ENCODE measurements at places on chromosomes 3 and 15. TPM values are rescaled to one million over a fixed set of nuclear protein-coding genes. Genes with fewer than 3 reads are reported as not detected.

DNA sequence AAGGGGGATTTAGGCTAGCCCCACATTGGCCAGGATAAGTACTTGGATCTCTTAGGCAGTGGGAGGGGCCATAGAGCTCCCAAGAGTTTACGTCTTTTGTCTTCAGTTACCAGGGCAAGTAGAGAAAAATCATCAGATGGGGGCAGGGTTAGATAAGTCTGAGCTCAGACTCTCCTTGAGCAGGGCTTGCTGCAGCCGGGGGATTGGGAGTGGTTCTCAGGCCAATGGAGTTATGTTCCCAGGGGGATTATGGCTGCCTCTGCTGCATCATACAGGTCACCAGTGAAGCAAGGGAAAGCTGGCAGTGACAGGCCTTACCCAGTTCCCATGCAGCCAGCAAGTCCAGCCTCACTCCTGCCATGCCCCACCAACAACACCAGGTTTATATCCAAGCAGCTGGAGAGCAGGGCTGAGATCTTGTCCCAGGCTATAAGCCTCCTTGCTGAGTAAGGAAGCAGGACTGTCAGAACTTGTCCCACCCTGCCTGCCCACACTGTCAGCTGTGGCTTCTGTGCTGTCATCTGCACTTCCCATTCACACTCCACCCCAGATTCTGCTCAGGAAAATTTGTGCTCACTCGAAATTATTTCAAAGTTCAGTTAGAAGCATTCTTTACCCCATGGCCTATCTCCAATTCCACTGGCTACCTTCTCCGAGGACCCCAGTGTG lies 215.3 kb downstream of the FAM43A start:
- peaks cover 59% of the 10 kb centered on the region for H3K27me3 ChIP-seq
- no peaks in the 10 kb centered on the region for H3K4me1 ChIP-seq
- no peak overlapping the region for H3K4me3 ChIP-seq
- no peak for DNase-seq

- H3K36me3 ChIP-seq: peaks cover 14% of the 10 kb centered on the region
- no peak for DNase-seq
- no peaks in the 10 kb centered on the region for H3K27me3 ChIP-seq
- peaks cover 45% of the 10 kb centered on the region for H3K4me1 ChIP-seq
- H3K27ac ChIP-seq: no peak overlapping the region
These were observed 1.7 kb downstream of the IP6K2 start for GRCh38 chr3:48715174-48715800.

DNA sequence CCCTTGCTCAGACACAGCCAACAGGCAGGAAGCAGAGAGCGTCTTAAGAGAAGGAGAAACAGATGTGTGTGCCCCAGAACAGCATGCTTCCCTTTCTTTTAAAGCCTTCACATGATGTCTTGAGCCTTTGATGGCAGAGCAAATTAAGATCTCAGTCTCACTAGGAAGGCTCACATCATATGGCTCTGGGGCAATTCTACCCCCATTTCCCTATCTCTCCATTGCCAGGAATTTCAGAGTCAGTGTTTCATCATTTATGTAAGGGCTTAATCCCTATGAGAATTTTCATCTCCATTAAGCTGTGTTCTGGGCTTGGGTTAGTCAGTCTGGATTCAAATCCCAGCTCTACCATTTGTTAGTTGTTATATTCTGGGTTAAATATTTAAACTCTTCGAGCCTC lies 41.4 kb upstream of the GLCE start:
- no peaks in the 10 kb centered on the region for H3K36me3 ChIP-seq
- H3K4me3 ChIP-seq: no peak overlapping the region
- H3K27ac ChIP-seq: no peak overlapping the region
- H3K4me1 ChIP-seq: no peaks in the 10 kb centered on the region
- DNase-seq: no peak
- peaks cover 12% of the 10 kb centered on the region for H3K27me3 ChIP-seq

GRCh38 chr3:105094588-105094987 lies 272.1 kb upstream of the ALCAM start:
- no peak overlapping the region for H3K4me3 ChIP-seq
- no peak for DNase-seq
- no peaks in the 10 kb centered on the region for H3K27me3 ChIP-seq
- H3K36me3 ChIP-seq: no peaks in the 10 kb centered on the region
- H3K4me1 ChIP-seq: no peaks in the 10 kb centered on the region

DNA sequence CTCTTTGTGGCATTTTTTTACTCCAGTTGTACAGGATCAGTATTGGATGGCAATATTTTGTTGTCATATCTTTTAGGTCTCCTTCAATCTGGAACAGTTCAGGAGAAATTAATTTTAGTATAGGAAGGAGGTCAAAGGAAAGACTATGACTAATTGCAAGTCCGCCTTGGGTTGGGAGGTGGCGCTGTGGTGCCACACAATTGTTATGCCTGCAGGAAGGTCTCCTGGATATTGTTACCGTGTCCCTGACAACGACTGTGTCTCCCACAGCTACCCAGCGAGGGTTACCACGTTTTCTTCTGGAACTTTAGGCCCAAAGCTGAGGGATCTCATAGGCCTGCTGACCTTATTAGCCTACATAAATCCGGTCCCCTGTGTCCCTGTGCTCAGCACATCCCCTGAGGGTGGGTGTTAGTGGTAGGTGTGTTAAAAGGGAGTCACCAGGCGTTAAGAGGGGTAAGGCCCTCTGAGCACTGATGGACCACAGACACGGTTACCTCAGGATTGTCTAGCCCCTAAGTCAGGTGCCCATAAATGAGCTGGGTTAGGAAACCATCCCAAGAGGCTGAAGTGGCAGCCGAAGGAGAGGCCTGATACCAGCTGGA lies 31.5 kb downstream of the KCNAB1 start:
- H3K4me1 ChIP-seq: peaks cover 3% of the 10 kb centered on the region
- H3K4me3 ChIP-seq: no peak overlapping the region
- H3K27me3 ChIP-seq: no peaks in the 10 kb centered on the region

DNA sequence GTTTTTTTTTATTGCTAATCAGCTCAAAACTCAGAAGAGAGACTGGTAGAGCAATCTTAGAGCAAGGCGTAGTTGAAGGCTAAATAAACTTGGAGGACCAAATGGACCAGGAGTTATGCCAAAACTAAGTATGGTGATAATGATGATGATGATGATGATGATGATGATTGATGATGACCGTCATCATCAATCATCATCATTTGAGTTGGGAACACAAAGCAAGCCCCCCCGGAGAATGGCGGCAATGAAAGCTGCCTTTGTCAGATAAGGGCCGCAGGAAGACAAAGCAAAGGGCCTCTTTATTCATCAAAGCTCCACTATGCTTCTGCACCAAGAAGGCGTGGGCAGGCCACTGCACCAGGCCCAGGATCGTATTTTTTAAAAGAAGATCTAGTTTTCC lies 82.1 kb upstream of the RAD18 start:
- no peak for DNase-seq
- H3K27me3 ChIP-seq: no peaks in the 10 kb centered on the region
- no peaks in the 10 kb centered on the region for H3K36me3 ChIP-seq
- no peak overlapping the region for H3K4me3 ChIP-seq
- H3K27ac ChIP-seq: no peak overlapping the region

- H3K27ac ChIP-seq: no peak overlapping the region
- H3K27me3 ChIP-seq: no peaks in the 10 kb centered on the region
- no peak for DNase-seq
- no peak overlapping the region for H3K4me3 ChIP-seq
These were observed 51.9 kb downstream of the ZBTB20 start for GRCh38 chr3:115095236-115095635.

DNA sequence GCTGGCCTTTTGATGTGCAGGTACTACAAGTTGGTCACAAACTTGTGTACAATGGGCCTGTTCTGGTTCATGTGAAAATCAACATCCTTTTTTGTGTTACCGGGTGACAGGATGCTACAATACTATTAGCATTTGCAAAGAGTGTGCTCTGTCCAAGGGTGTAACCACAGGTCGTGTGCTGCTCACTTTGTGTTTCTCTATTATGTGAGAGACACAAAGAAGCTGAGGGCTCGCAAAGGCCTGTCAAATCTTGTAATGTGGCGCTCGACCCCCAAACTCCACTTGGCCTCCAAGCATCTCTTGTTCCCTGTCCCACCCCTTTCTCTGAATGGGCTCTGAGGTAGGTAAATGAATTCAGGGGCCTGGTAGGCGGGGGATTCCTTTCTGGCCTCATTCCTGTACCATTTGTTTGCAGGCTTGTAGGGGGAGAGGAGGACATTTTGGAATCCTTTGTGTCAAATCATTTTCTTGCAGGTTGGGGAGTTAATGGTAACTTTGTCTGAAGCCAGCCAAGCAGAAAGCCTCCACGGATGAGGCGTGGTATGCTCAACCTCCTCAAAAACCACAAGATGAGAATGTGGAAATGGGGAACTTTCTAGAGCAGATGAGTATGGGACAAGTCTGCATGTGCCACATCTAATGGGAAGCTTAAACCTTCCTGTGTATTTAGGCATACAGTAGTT lies 109.1 kb downstream of the OPA1 start:
- H3K36me3 ChIP-seq: peaks cover 5% of the 10 kb centered on the region
- no peak overlapping the region for H3K4me3 ChIP-seq
- H3K27me3 ChIP-seq: no peaks in the 10 kb centered on the region
- H3K4me1 ChIP-seq: no peaks in the 10 kb centered on the region

DNA sequence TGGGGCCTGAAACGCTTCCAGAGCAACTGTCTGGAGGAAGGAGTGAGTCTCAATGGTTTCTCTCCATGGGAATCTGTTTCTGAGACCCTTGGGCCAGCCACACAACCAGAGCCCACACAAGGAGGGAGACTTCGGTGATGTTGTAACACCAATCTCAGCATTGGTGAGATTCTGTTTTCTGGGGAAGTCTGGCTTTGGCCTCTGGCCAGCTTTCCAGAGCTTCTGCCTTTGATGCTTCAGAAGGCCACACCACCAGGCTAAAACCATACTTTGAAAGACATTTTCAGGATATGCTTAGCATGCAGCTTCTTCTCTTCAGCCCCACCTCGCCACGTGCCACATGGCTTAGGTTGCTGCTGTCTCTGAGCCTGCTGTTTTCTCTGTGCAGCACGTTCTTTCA lies 3.6 kb upstream of the EEFSEC start:
- H3K4me3 ChIP-seq: no peak overlapping the region
- DNase-seq: no peak
- H3K36me3 ChIP-seq: peaks cover 4% of the 10 kb centered on the region
- H3K27me3 ChIP-seq: no peaks in the 10 kb centered on the region

DNA sequence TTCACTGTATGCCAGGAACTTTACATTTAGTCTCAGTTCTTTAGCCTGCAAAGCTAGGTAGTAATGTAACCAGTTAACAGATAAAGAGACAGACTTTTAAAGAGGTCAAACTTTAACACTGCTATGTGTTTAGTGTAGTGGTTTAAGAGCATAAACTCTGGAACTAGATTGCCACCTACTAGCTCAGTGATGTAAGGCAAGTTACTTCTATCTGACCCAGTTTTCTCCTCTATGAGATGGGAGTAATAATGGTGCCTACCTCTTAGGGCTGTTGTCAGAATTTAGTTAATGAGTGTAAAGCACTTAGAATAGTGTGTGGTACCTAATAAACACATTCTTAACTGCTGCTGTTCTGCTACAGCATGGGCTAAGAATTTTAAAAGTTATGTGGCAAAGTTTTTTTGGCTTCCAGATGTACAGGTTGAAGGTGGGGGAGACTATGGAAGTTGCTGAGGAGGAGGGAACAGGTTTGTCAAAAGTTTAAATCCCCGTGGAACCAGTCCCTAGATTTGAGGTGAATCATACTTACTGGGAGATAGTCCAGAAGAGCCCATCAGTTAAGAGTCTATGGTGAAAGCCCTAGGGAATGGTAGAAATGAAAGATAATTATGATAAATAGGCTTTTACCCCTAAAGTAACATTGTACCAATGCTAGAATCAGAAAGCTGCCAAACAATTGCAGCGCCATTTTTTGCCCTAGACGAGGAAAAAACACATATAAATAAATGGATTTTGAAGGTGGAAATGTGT lies 13.9 kb downstream of the TSC22D2 start:
- H3K27ac ChIP-seq: no peak overlapping the region
- H3K4me3 ChIP-seq: no peak overlapping the region
- no peaks in the 10 kb centered on the region for H3K27me3 ChIP-seq
- H3K4me1 ChIP-seq: peaks cover 45% of the 10 kb centered on the region
- no peak for DNase-seq
- H3K36me3 ChIP-seq: peaks cover 2% of the 10 kb centered on the region

DNA sequence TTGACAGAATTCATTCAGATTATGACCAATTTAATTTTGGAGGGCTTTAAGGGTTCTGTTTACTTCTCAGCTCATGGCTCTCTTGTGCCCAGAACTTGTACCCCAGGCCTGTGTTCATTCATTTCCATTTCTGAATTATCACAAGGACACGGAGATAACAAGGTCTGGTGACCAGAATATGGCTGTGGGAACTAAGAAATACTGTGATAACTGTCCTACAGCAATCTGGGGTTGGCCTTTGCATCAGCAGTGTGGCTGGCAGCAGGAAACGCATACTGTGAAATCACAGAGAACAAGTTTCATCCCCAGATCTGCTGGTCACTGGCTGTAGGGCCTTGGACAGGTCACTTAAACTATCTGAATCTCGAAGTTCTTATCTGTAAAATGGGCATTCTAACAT lies 41.8 kb upstream of the TPM1 start:
- H3K4me1 ChIP-seq: no peaks in the 10 kb centered on the region
- no peaks in the 10 kb centered on the region for H3K27me3 ChIP-seq
- no peak for DNase-seq
- H3K4me3 ChIP-seq: no peak overlapping the region

The HDAC11 gene
- 2.4 TPM for total RNA-seq

The CLRN1 gene
- not detected for total RNA-seq

The TRNT1 gene
- total RNA-seq: 42.3 TPM

The MYO5A gene
- total RNA-seq: 13.2 TPM
